ENCODE measurements at places on chromosomes 1 and 21.

GRCh38 chr1:208562151-208562960 lies 318.2 kb upstream of the PLXNA2 start:
- DNase-seq = no peak

DNA sequence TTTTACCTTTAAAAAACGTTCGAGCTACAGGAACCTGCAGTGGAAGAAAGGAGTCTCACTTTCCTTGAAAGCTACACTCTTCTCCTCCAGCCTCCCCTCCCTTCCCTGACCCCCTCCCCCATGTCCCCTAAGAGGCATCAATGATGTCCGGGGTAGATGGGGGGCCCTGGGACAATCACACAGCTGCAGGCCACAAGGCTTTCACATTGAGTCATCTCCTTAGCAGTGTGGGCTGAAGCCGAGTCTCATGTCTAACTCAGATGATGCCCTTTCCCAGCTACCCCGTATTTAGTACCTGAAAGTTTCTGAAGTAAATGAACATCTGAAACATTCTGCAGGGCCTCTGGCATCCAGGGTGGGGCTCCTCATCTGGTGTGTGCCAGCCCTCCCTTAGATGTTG lies 6.3 kb upstream of the GPR25 start:
- DNase-seq = no peak

GRCh38 chr1:243447347-243447746 lies 191.5 kb downstream of the SDCCAG8 start:
- DNase-seq = no peak

DNA sequence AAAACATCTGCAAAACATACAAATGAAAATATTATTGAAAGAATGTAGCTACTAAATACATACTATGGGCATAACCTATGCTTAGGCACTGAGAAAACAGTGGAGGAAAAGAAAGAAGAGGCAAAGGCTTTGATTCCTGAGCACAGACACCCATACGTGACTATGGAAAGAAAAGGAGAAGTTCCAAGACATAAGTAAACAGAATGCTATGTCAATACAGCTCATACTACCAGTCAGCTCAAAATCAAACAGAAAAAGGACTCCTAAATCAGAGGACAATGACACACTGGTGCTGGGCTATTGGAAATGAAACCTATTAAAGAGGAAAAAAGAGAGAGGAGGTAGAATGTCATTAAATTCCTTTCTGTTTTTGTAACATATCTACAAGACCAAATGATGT lies 225.4 kb downstream of the SMYD3 start:
- DNase-seq = no peak

- no peak for DNase-seq
Observed at GRCh38 chr1:243587823-243588560, 262.1 kb downstream of the AKT3 start.
